Skin of body (tissue), 3 donors: ENCODE measurements at places on chromosomes 12 and 14.

- DNase-seq: no peak
Measured at GRCh38 chr14:93564918-93565317, 134.2 kb downstream of the UNC79 start.

DNA sequence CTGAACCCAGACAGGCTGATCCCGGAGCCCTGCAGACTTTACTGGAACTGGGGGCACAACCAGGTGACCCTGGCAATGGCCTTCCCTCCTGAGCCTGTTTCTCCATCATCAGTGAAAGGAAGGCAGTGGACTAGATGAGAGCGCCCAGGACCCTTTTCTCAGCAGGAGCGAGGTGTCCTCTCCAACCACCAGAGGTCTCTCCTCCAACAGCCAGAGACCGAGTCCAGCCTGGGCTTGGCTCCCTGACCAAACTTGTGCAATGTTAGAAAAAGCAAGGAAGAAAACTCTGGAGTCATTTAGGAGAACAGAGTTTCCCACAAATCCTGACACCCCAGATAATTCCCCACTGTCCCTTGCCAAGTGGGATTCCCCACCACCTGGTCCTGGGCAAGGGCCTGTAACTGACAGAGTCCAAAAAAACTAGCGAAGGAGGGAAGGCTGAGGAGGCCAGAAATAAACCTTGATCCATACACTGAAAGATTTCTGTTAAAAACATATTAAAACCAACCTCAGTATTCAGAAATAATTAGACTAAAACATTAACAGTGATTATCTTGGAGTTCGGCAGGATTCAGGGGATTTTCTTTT is 9.0 kb downstream of the RPS6KL1 start:
- DNase-seq: peak; percentile 34

- DNase-seq: no peak
Measured at GRCh38 chr14:89042021-89042420, 217.6 kb downstream of the TTC8 start.

GRCh38 chr14:65496178-65496993 is 83.9 kb downstream of the FUT8 start:
- DNase-seq: no peak

DNA sequence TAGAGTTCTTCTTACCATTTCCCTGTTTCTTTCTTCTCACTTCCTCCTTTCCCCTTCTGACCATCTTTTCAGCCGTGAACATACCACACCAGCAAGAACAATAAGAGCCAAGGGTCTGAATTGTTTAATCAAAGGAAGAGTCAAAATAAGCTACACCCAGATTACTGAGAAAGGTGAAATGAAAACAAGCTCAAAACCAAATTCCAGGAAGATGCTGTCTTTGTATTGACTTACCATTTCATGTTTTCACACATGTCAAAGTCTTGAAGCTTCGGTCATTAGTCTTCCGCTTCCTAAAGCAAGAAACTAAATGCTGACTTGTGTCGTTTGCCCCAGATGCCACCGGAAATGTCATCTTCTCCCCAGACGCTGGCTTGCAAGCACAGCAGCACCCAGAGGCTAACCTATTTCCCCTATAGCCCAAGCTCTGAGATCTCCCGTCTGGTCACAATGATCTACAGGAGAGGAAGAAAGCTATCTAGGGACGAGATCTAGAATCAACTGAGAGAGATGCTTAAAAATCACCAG is 136.5 kb upstream of the AMIGO2 start:
- no peak for DNase-seq
